ENCODE measurements at places on chromosomes 16 and 17.

DNA sequence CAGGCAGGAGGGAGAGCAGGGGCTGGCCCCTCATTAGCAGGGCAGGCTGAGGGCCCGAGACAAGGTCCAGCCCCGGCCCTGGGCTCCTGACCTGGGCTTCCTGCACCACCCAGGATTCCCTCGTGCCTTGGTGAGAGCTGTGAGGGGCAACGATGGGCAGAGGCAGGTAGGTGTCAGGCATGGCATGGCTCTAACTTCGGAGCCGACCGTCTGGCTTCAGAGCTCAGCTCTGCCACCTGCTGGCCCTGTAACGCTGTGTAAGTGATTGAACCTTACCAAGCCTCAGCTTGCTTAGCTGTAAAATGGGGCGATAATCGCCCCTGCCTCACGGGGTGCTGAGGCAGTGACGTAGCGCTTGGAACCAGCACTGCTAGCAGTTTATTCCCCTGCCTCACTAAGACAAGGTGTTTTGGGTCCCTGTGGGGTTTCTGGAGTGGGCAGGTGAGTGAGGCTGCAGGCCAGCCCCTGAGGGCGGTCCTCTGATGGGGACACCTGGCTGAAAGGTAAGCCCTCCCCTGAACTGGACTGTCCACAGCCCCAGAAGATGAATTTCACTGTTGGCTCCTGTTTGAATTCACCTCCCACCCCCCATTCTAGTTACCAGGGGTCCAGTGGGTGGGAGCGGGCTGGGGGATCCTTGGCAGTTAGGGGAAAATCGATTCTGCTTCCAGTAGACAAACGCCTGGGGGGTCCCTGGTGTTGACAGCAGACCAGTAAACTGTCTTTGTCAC, 184.8 kb upstream of the GSE1 start:
- peak; percentile 83 for ATAC-seq

GRCh38 chr16:23836404-23837311, 875 bp downstream of the PRKCB start:
- ATAC-seq: peak; percentile 34

- no peak for ATAC-seq
These were observed 39.9 kb upstream of the IRX6 start for GRCh38 chr16:55283812-55284717.

DNA sequence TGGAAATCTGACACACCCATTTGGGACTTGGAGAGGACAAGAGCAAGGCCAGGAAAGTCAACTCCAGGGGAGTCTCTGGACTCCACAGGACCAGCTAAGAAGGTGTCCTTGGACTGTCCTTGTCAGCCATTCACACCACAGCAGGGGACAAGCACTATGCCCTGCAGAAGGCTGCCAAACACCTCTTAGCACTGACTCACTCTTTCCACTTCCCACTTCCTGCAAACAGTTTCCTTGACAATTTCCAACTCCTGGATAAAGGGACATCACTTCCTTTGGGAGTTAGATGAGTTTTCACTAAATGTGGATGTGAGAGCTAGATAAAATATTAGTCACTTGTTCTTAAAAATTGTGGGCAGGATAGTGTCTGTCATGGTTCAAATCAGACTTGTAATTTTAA, 37.8 kb upstream of the BCAR1 start:
- ATAC-seq: no peak

GRCh38 chr17:60741031-60741430, 63.4 kb downstream of the BCAS3 start:
- no peak for ATAC-seq

- ATAC-seq: no peak
These were observed 93.4 kb upstream of the GSE1 start for GRCh38 chr16:85519540-85520231.

- peak; percentile 96 for ATAC-seq
These were observed 179.1 kb upstream of the CACNG5 start for GRCh38 chr17:66655861-66656260.

DNA sequence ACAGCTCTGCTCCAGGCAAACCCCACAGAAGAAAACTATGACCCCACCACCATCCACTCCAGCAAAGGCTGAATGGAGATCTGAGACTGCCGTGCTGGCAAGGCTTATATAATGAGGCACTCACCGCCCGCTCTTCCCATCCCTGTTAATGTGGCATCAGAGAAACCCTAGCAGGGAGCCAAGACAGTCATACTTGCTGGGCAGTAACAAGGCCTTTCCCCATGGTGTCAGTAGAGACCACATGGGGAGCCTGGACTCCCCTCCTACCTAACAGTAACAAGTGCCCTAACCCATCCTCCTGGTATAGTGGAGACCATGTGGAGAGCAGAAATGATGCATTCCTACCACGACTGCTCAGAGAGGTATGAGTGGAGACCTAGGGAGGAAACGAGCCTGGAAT, 235.2 kb downstream of the C16orf78 start:
- no peak for ATAC-seq

- no peak for ATAC-seq
These were observed 122.2 kb downstream of the C16orf78 start for GRCh38 chr16:49495596-49496355.

GRCh38 chr16:48188449-48189102, 32.8 kb upstream of the ABCC12 start:
- peak; percentile 56 for ATAC-seq

DNA sequence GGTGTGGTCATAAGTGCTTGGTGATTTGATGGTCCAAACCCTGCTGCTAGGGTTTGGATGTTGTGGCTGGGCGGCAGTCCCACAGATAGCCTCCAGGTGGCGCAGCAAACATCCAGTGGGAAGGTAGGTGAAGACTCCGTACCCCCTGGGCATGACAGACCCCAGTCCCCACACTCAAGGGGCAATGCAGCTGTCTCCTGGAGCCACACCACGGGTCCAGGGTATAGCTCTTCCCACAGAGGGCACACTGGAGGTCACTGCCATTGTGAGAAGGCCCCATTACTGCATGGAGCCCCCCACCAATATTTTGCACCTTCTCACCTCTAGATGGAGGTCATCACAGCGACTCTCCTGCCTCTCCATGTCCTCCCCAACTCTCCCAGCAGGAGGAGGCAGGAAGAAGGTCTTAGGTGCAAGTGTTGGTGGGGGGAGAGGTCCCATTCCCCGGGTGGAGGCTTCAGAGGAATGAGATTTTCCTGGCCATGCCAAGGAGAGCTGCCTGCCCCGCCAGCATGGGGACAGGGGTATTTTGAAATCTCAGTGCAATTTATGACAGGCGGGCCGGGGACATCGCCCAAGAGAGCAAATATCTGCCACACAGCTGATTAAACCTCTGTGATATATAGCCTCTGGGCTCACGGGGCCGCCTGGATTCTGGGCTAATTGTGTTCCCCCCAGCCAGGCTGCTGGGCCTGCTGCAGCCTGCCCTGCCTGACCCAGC, 17.1 kb upstream of the C17orf113 start:
- ATAC-seq: peak; percentile 66

DNA sequence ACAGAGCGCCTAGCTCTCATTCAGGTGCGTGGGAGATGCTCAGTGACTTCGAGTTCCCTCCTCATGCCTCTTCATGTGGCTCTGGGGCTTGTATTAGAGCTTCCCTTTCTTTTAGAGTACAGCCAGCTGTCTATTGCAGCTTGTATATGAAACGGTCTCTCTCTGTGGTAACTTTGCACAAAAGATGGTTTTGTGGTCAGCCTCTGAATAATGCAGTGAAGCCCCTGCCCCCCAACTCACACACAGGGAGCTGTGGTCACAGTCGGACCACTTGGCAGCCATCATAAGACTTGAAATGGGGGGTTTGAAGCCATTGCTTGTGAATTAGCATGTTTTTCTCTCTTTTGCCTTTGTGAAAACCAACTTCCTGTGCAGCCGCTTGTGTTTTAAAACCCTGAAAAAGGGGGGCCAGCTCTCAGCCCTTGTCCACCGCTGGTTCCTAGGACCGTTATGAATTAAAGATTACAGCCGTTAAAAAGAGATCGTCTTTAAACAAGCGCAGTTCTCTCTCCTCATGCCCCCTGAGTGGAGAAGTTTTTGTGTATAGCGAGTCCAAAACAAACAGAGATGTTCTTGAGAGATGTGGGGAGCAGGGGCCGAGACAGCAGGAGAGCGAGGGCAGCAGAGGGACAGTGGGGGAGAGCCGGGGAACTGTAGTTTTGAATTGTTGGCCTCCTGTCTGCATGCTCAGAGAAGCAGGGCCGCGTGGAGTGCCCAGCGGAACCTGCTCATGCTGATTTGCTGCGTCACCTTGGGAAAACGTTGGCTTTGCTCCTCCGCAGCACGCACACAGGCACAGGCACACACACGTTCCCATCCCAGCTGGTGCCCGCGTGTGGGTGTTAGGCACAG, 199.0 kb downstream of the MSI2 start:
- ATAC-seq: peak; percentile 39

DNA sequence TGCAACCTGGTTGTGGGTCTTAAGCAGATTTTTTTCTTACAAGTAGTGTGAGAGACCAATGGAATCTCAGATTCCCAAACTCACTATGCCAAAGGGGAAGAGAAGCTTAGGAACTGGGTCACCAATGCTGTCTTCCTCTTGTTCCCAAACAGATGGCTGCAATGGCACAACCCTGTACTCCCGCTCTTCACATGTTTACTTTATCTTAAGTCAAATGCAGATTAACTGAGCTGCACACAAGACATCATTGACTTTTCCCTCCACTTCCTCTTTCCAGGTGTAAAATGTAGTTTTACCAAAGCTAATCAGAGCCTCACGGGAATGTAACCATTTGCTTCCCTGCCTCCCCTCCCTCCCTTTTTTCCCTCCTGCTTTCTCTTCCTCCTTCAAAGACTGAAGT, 14.4 kb upstream of the CD300E start:
- ATAC-seq: no peak

DNA sequence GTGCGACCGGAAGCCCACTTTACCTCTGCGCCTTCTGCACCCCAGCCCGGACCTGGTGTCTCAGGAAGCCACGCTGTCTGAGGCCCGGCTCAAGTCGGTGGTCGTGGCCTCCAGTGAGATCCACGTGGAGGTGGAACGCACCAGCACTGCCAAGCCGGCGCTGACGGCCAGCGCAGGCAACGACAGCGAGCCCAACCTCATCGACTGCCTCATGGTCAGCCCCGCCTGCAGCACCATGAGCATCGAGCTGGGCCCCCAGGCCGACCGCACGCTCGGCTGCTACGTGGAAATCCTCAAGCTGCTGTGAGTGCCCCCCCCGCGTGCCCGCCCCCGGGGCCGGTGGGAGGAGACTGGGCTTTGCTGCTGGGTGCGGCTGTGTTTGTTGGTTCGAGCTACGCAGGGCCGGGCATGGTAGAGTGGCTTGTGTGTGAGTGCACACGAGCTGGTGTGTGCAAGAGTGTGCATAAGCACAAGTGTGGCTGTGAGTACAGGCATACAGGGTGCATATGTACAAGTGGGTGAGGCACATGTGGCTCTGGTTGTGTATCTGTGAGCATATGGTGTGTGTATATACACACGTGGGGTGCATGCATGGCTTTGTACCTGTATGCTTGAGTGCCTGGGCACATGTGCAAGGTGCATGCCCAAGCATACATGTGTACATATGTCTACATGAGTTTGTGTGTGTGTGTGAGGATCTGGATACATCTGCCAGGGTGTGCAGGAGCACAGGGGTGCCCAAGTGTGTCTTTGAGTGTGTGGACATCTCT, 100.6 kb upstream of the PLCG2 start:
- no peak for ATAC-seq

DNA sequence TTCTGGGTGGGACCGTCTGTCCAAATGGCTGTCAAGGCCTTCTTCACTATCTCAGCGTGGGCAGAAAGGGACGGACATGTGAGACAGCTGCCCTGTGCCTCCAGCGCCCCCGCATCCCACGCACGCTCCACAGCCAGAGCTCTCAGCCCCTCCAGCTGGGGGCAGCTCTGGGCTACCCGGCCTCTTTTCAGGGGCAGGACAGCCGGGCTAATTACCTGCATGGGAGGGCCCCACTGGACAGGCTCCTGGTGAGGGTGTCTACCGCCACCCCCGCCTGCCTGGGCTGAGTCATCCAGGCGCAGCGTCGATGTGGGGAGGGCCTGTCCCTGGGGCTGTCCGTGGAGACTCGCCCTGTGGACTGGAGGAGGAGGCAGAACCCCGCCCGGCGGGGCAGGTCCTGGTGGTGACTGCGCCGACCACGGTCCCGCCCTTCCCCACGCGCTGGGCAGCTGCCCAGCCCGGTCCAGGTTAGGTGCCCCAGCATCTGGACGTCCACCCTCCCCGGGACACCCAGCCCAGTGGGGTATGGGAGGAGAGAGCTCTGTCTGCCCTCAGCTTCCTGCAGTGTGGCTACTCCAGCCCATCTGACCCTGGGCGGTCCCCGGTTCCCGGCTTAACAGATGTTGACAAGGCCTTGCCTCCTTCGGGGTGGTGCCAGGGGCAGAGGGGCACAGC, 5.9 kb upstream of the METRNL start:
- ATAC-seq: peak; percentile 78

DNA sequence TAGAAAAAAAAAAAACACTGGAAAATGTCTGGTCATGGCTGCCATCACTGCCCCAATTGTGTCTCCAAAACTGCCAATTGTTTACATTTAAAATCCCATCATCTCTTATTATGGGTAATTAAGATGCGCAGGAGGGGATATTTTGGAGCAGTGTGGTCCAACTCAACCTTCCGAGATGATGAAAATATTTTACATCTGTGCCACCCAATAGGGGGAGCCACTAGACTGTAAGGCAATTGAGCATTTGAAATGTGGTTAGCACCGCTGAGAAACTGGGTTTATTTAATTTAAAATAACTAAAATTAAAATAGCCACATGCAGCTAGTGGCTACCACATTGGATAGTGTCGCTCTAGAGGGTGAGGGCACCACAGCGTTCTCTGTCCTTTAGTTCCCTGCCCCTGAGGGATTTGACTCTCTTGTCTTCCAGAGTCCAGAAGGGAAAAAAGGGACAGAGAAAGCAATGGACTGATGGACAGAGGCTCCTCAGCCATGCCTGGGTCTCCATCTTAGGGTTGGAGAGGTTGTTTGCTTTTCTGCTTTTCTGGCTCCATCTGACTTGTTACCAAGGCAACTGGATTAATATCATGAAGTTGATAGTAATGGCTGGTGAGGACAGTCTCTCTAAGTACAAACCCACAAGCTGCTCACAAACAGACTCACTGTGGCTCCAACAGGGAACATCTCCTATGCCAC, 3.5 kb downstream of the MPO start:
- no peak for ATAC-seq

GRCh38 chr16:11949527-11949926, 7.7 kb upstream of the NPIPB2 start:
- ATAC-seq: no peak

DNA sequence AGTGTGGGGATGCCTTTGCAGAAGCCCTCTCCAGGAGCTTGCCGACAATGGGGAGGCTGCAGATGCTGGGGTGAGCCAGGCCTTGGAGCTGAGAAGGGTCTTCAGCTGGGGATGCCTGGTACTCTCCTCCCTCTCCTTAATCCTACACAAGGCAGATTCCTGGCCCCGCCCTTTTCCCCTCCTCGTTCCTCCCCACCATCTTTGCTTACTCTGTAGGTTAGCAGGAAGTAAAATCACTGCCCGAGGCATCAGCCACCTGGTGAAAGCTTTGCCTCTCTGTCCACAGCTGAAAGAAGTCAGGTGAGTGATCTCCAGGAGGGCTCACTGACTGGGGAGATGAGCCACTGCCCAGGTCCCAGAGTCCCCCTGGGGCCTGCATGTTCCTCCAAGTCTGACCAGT, 38.7 kb downstream of the NLRC5 start:
- ATAC-seq: no peak

All from activated T-helper 17 cell treated with anti-CD3 and anti-CD28 coated beads, Interleukin-2, amount 50 U/mL, for 72 hours (primary cell).